AG04450 (cell line): ENCODE measurements at places on chromosomes 2 and 18.

DNA sequence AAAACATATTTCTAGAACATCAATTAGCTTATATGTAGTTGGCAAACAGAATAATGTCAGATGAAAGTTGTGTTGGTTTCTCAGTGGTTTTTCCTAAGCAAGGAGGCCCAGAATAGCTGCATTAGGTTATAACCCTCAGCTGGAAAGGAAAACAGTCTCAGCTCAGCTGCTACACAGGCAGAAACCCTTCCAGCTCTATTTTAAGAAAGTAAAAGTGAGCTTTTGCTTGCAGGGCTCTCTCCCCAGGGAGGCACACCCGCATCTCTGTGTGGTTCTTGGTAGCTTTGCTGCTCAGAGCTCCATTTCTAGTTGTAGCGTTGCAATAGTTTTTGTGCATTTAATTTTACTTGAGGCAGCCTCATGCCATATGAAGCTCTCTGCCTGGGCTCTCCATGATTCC is 54.6 kb downstream of the PIKFYVE start:
- no peak for DNase-seq

DNA sequence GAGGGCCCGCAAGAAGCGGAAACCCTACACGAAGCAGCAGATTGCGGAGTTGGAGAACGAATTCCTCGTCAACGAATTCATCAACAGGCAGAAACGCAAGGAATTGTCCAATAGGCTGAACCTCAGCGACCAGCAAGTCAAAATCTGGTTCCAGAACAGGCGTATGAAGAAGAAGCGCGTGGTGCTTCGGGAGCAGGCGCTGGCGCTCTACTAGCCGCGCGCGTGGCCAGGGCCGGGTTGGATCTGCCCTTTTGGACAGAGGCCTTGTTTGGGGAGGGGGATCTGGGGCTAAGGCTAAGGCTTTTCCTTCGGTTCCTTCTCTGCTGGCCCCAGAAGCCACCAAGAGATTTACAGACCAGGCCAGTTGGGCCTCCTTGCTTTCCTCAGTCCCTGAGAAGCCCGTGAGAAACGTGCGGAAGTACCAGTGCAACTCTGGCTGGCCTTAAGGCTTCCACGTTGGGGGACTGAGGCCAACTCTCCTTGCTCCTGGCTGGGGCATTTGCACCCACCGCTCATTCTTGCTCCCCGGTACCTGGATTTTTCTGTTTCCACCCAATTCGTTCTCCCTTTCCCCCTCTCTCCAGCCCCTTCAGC is 1.0 kb downstream of the HOXD12 start:
- DNase-seq, result no peak

GRCh38 chr2:133641942-133642725 is 73.9 kb upstream of the NCKAP5 start:
- no peak for DNase-seq

DNA sequence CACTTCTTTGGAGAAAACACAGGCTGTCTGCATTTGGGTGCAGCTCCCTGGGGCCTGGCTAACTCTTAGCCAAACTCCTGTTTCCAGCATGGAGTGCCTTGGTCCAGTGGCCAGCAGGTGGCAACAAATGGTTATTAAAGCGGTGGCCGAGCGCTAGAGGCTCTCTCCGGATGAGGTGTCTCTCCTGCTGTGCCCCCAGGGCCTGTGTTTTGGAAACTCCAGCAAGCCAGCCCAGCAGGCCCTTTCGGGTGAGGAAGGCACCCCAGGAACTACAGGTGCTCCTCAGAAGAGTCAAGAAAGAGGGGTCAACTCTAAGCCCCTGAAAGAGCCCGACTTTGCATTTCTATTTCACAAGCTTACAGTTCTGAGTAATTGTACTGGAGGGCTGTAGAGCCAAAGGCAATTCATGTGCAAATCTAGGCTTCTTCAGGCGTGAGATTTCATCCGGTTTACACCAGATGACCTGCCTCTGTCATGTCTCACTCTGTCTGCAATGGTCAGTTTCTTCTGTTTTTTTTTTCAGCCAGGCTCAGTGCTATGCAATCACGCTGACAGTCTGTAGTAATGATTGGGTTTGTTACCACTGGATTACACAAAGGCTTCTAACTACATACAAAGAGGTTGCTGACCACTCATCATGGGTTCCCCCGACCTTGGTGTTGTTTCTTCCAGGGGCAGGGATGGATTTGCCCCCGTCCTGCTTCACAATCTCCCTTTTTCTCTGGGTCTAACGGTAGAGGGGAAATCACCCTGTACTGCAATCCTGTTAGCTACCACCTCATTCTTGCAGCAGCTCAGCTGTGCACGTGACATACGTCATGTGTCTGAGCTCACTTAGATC is 7.6 kb upstream of the CHRNA1 start:
- no peak for DNase-seq

DNA sequence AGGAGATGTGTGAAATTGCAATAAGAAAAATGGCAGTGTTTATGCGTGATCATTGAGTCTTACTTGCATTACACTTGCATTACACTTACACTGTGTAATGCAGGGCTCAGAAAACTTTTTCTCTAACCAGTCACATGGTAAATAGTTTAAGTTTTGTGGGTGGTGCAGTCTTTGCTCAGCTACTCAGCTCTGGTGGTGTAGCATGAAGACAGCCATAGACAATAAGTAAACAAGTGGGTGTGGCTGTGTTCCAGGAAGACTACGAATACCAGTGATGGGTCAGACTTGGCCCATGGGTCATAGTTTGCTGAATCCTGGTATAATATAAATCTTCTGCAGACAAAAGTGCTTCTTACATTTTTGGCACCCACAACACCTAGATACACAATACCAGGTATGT is 115.6 kb upstream of the CYP1B1 start:
- DNase-seq, result no peak

- DNase-seq, result no peak
Observed at GRCh38 chr18:47901624-47902362, 28.7 kb downstream of the SMAD2 start.

DNA sequence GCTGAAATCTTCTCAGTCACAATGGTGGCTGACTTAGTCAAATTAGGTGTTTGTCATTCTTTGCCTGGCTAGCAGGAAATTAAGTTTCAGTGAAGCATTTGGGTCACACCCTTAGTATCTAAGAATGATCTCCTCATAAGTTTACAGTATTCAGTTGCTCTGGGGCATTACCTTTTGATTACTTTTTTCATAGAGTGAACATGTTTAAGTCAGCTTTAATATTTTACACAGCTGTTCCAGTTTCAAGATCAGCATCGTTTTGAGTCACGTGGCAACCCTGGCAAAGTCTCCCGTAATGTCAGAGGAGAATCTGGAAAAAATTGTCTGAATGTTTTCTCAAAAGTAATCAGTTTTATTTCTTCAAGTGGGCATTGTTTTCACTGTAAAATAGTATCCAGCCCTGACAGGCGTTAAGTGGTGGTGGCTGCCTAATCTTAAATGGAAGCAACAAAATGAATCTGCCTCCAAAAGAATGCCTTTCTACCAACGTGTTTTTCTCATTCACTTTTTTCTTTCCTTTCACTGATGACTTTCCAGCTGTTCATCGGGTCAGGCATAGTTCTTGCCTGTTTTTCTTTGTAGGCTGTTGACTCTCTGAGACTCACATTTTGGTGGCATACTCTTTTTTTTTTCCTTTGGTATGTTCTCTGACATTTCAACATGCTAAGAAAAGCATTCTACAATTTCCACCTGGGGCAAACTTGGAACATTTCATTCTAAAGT is 319.6 kb upstream of the TCF4 start:
- no peak for DNase-seq

DNA sequence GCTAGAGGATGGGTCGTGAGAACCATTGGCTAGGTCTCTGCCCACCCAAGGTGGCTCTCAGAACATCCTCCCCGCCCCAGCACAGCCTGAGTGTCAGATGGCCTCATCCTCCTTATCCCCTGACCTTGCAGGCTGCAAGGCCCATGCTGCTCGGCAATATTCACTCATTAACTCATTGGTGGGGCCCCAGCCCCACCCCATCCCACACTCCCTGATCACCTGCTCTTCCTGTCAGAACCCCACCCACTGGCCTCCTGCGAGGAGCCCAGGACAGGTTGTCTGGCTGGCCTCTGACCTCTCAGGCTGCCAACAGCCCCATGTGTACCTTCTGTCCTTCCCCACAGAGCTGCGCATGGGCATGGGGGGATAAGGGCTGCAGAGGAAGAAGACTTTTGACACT is 5.3 kb downstream of the ADCY3 start:
- DNase-seq, result no peak

GRCh38 chr18:30595942-30596341 is 446.6 kb downstream of the DSC3 start:
- no peak for DNase-seq

DNA sequence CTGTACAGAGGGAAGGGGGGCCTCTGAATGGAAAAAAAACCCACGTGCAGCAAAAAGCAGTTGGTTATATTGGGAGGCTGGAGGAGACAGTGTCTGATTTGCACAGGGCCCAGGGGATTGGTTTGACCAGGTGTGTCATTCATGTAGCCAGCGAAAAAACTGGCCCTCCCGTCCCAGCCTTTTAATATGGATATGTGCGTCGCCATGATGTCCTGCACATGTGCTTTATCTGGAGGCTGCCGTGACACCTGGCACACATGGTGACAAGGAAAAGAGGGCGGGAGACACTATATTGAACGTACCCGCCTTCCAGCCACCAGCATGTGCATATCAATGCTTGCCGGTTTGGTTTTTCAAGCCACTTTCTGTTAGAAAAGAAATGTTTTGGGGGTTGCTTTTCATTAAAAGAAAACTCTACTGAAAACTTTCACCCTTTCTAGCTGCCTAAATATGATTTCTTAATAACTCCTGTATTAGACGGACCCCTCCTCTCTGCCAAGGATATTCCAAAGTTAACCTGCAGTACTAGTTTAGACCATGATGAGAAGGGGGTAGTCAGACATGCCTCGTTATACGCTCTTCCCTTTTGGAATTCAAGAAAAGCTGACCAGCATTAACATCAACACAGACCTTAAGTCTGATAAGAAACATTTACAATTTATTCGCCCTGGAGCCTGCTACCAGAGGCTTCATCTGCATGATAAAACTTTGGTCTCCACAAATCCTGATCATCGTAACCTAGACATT is 16.2 kb downstream of the SLC25A52 start:
- DNase-seq, result no peak

DNA sequence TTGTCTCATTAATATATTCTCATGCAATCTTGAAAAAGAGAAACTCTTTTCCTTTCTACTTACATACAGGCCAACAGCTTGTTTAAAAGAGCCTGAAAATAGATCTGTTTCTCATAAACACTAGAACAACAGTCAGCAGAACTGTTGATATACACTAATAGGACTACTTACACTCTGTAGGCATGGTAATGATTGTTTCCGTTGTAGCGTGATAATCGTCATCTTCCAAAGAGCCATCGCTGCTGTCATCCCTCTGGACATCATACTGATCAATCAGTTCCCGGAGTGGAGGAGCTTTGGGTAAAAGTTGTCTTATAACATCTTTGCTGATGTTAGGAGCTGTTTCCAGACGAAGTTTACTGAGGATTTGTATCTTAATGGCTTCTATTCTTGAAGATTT is 476 bp downstream of the MSTN start:
- no peak for DNase-seq

- DNase-seq, result no peak
Observed at GRCh38 chr2:201647431-201647830, 4.1 kb upstream of the TMEM237 start.

DNA sequence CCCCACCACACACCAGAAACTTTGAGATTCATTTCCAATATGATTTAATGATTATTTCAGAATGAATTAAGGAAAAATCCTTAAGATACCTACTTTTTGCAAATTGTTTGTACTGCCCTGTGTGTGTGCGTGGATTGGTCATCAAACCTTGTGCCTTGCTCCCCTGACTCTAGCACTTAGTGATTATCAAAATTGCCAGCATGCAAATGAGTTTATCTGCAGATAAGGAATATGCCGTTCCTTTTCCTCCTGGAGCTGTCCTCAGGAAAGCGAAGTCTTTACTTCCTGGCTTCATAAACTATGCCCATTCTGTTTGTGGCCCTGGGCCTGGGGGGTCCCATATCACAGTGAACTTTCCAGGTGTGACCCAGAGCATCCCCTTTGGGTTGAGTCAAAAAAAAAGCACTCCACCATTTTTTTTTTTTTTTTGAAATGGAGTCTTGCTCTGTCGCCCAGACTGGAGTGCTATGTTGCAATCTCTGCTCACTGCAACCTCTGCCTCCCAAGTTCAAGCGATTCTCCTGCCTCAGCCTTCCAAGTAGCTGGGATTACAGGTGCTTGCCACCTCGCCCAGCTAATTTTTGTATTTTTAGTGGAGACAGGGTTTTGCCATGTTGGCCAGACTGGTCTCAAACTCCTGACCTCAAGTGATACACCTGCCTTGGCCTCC is 11.4 kb downstream of the CHMP1B start:
- no peak for DNase-seq

DNA sequence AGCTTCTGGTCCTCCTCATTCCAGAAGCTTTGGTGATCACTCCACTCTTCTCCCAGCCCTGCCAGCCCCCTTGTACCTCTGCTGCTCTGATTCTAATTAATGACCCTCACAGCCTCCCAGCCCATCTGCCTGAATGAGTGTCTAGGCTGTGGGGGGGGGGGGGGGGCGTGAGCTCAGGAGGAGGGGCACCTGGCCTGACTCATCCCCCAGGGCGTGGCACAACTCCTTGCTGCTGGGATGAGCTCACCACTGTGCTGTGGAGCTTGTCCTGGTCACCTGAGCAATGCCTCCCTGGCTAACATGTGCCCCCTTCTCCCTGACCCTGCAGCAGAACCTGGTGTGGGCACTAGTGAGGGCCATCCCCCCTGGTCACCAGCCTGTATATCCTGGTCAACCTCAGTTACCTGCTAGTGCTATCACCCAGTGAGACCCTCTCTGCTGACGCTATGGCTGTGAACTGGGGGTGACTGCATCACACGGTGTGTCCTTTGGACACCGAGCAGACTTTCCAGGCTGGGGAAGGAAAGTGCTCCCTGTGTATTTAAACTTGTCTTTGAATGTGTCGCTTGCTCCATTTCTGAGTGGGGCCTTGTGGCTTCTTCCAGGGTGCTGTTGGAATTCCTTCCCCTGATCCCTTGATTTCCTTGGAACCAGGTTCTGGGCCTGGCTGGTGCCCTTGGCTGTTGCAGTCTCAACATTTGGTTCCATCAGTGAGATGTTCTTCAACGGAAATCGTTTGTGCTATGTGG is 41.5 kb upstream of the PUM2 start:
- no peak for DNase-seq

GRCh38 chr2:10046931-10047330 is 3.6 kb downstream of the KLF11 start:
- DNase-seq, result no peak

DNA sequence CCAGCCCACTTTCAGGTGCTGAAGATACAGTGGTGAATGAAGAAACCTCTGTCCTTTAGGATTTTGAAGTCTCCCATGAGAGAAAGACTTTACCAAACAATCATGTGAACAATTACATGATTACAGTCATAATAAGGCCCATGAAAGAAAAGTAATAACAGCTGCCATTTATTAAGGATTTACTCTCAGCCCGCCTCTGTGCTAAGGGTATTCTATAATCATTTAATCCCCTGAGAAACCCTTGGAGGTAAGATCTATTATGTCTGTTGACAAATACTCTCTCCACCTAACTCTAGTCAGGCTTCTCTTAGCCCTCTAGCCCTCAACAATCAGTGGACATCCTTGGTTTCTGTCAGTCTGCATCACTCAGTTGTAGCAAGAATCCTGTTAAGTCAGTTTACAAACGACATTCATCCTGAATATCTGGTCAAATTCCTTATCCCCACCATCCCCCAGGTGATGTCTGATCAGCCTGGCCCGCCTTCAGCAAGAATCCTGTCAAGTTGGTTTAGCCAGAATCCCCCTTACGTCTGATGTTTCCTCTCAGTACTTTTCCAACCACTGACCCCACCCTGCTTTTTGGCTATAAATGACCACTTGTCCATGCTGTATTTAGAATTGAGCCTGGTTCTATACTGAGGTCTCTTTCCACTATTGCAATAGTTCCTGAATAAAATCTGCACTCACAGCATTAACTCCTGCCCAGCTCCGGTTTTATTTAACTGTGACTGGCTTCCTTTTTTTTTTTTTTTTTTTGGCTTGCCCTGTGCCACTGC is 12.2 kb upstream of the SOCS6 start:
- no peak for DNase-seq
